DMS53 (cell line): ENCODE measurements at places on chromosomes 2 and 18.

DNA sequence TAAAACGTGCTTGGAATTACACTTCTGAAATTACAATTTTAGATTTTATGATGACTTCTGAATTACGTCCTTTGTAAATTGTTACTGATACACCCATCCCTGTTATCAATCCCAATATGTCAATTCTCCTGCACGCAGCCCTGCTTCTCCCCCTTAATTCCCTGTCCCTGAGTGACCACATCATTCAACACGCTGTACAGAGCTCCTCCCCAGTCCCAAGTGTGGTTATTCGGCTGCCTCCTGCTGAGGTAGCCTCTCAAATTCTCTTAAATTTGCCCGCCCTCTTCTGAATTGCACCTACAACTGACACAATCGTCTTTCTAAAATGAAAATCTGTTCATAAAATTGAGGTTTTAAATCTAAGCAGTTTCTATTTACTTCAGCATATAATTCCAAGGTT, 10.1 kb downstream of the SERPINB8 start:
- no peak for DNase-seq

DNA sequence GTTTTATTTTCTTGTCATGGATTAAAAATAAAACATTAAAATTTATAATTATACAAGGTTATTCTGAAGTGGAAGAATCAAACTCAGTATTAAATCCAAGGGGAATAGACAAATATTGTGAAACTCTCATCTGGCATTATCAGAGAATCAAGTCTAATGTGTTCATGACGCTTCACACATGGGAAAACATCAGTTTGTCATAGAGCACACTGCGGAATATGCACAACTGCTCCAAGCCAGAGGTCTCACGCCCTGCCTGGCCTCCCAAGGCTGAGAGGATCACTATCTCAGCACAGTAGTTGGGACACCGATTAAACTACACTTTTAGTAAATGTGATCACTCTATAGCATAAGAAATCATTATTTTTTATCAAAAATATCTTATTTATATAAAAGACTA, 20.7 kb upstream of the TRIM43B start:
- DNase-seq: no peak

DNA sequence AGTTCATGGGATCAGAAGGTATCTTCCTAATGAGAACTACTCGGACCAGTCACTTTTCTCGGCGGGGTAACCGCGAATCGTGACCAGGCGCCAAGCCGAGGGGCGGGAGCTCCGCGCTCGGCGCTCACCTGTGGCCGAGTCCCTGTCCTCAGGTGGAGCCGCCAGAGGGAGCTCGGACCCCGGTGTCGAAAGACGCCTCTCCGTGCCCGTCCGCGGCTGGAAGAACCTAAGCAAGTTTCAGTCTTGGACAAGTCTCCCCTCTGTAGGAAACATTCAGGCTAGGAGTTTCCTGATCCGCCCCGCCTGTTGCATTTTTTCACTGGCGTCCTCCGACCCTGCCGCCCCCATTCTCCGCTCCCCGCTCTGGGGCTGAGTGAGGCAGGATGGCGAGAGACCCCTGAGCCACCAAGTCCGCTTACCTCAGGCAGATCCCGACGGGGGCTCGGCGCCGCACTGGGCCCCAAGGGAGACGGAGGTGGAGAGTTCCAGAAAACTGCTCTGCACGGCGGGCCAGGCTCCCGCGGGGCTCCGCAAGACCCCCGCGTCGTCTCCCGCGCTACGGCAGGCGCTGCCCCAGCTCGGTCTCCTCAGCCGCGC, 480 bp downstream of the DSEL start:
- DNase-seq: peak; percentile 98

GRCh38 chr2:197328461-197328860, 17.9 kb upstream of the ANKRD44 start:
- no peak for DNase-seq

DNA sequence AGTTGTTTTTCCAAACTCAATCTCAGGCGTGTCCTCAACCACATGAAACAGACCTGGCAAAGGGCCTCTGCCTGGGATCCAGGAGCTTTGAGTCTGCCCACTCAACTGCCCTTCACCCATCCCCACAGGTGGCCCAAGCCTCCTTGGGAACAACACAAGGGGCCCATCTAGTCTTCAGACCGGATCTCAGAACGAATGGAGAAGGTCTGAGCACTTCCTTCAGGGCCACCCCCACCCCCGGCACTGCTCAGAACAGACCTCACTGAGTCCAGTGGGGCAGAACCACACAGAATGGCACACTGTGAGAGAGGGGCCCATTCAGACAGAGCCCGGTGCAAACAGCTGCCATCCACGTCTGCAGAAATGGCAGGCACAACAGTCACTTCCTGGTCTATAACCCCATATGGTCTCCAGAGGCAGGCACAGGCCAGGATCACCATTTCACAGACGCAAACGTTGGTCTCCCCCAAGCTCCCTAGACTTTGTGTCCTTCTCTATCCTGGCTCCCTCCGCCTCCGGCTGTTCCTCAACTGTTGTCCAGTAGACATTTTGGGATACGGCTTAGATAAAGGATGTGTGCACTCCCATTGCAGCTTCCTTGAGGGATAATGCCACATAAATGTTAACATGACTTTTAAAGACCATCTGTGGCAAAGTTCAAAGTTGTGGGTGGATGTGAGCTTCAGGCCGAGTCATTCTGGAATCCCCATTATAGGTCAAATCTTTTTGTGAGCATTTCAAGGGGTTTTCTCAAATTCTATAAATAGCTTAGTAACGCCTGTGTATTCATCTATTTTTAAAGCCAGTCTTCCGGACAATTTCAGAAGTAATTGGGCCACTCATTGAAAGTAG, 149.7 kb downstream of the SMAD7 start:
- no peak for DNase-seq

GRCh38 chr2:160381425-160381951, 112.1 kb downstream of the RBMS1 start:
- no peak for DNase-seq

DNA sequence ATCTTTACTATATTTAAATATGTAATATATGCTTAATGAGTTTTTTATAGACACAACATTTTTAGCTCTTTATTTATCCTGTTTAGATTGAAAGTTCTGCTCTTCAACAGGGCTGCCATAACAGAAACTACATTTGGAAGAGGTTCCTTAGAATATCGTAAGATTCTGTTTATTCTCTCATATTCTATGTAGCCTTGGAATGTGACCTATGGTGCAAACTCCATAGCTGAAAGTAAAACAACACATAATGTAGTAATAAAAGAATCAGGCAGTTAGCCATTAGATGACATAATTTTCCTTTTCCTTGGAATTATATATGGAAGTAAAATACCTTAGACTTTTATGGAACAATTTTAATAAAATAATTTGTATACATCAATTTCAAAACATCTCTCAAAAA, 91.3 kb downstream of the ZNF804A start:
- no peak for DNase-seq
